ENCODE measurements at places on chromosomes 13 and 19.
A peak's percentile ranks its signal among the peaks of the same experiment; 100 is the strongest.

DNA sequence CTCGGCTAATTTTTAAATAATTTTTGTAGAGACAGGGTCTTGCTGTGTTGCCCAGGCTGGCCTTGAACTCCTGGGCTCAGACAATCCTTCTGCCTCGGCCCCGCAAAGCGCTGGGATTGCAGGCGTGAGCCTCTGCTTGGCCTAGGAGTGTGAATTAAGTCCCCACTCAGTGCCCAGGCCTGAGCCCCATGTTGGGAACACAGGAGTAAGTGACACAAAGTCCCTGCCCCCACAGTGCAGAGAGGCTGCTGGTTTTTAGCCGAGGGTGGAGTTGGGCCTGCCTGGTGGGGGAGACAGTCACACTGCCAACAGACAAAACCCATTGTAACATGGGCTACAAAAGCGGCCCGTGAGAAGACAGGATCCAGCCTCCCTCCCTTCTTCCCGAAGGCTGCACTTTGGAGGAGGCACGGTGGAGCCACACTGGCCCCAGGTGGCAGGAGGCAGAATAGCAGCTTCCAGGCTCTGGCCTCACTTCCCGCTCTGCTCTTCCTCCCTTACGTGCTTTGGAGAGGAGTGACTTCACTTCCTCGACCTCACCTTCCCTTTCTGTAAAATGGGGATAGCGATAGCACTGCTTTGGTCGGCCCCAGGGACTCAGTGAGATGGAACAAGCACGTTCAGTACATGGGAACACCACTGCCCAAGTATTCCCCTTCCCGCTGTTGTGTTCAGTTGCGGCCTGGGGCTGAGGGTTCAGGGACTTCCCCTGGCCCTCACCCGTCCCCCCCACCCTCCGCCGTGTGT is 15.2 kb upstream of the EHD2 start:
- DNase-seq: no peak

DNA sequence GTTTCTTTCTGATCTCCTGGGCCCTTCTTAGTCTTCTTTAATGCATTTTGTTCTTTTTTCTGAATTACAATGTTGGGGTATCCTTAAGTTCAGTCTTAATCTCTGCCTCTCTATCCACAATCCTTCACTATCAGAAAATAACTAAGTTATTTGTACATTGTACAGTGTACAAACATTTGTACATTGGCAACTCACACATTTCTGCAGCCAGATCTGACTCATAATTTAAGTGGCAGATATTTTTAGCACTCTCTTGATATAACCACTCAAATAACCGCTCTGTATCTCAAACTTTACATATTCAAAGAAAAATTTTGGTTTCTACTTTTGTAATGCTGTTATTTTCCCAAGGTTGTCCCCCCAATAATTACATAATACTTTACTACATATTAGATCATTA is 691.1 kb upstream of the SPRY2 start:
- DNase-seq: no peak

- no peak for DNase-seq
These were observed 38.8 kb upstream of the MCF2L start for GRCh38 chr13:112930192-112930591.

- no peak for DNase-seq
These were observed 28.8 kb upstream of the SPATA13 start for GRCh38 chr13:24131749-24132148.

- DNase-seq: no peak
These were observed 403.7 kb downstream of the PCDH9 start for GRCh38 chr13:66826398-66826797.

DNA sequence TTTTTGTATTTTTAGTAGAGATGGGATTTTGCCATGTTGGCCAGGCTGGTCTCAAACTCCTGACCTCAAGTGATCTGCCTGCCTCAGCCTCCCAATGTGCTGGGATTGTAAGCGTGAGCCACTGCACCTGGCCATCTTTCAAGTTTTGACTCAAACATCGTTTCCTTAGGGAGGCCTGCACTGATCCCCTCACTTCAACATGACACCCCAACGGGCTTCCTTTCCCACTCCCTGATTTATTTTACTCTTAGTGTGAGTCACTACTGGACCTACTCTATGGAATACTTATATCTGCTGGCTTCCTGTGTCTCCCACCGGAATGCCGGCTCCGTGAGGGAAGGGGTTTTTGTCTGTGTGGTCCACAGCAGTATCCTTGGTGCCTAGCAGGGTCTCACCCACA is 4.5 kb upstream of the ADAMTS10 start:
- DNase-seq: no peak

DNA sequence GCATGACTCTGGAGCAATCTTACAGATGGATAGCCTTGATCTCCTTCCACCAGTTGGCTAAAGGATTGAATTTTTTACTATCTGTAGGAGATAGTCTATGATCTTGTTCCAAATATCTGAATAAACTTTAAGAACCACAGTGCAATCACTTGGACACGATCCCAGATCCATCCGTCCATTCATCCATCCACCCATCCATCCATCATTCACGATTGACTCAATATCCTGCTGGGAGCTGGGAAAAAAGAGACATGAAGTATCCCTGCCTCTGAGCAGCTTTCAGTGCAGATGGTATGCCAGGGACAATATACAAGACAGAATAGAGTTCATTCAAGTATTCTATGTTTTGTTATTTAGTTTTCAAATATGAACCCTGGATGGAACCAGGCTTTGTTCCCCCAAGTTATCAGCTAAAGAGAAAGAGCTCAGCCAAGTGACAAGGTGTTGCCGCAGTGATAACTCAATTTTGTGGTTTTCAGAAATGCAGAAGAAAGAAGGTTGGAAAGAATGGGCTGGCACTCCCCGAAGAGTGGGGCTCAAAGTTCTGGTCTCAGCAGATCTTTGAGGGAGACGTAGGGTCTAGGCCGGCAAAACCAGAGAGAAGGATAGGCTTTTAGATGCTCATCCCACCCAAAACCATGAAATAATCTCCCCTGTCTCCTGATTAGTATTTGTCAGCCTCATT is 66.3 kb downstream of the IRS2 start:
- DNase-seq: no peak

GRCh38 chr19:19269952-19270694 is 3.0 kb downstream of the TM6SF2 start:
- DNase-seq: no peak

DNA sequence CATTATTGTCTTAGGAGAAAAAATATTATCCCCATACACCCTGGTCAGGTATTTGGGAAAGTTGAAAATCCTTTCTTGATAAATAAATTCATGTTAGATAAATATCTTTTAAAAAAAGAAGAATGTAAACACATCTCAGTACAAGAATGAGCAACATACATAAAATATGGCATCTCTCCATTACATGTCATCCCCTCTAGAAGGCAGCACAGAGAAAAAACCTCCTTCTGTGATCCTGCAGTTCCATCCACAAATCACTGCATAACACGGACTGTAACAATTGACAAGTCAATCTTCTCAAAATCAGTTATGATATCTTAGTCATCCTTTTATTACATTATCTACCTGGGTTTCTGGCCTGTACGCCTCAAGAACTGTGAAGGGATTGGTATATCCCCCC is 683.9 kb upstream of the KLHL1 start:
- DNase-seq: no peak

DNA sequence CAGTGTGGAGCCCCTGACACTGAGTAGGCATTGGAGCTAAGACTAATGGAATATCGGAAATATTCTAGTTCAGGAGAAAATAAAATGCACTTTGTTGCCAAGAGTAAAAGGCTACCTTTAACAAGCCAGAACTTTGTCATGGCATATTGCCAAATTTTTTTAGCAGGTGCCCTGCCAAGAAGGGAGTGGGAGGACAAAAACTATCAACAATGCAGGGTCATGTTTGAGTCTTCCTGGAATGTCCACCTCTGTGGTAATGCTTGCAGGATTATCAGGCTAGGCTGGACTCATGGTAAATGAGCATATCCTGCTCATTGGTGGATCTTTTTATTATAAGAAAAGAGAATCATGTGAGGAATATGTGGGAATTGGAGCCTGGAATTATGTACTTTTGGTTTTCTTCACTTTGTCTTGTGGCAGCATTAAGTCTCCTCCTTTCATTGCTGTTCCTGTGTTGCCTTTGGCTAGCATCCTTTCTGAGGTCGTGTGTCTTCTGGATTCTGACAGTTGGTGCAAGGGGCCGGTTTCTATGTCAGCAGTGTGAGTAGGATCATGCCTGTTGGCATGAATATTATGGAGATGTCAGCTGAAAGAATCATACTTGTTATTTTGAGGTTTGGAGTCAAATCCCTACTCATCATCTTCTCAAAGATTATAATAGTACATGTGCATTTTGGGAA is 122.9 kb upstream of the SPRY2 start:
- DNase-seq: no peak

- DNase-seq: peak; percentile 86
These were observed 13.6 kb downstream of the LTBP4 start for GRCh38 chr19:40614622-40615411.

- DNase-seq: no peak
These were observed 7.3 kb downstream of the TTC9B start for GRCh38 chr19:40210889-40211288.

GRCh38 chr19:49006905-49007304 is 10.0 kb downstream of the LHB start:
- DNase-seq: no peak

DNA sequence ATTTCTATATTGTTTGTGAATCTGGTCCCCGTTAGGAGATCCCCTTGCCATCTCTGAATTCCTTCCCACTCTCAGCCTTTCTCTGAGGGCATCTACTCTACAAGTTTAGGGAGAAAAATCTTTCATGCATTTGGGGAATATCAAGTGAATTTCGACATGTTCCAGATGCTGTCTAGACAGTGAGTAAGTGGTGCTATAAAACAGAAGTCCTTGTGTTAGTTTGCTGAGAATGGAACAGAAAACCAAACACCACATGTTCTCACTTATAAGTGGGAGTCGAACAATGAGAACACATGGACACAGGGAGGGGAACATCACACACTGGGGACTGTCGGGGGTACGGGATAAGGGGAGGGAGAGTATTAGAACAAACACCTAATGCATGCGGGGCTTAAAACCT is 5.1 kb downstream of the OR7A10 start:
- no peak for DNase-seq

- no peak for DNase-seq
These were observed 560 bp downstream of the TMEM86B start for GRCh38 chr19:55228015-55228391.

- no peak for DNase-seq
These were observed 170.0 kb downstream of the NUFIP1 start for GRCh38 chr13:44819245-44819644.

Data from GM04503 (cell line).